ENCODE measurements at places on chromosomes 12 and 14.

- no peak for DNase-seq
Measured at GRCh38 chr12:72677139-72677538, 405.0 kb downstream of the TRHDE start.

GRCh38 chr14:80954687-80955299, 628 bp upstream of the TSHR start:
- peak; percentile 74 for DNase-seq

GRCh38 chr14:24422261-24422660, 7.2 kb downstream of the CBLN3 start:
- no peak for DNase-seq

GRCh38 chr12:13170892-13171490, 25.5 kb upstream of the EMP1 start:
- no peak for DNase-seq

DNA sequence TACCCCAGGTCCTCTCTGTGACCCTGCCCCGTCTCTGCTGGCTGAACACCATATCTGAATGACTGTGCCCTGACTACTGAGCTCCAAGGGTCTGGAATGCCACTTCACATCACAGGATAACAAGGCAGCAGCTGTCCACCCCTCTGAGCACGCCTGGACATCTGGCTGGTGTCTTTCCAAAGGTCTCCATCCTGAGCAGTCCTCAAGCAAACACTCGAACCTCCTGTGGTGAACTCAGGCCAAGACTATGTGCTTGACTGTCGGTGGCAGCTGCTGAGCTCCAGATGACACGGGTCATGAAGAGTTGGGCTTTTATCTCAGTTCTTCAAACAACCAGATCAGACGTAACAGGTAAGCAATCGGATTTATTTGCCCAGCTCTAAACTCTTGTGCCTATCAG, 117.2 kb upstream of the BCL2L14 start:
- no peak for DNase-seq
